ENCODE measurements at places on chromosomes 12 and 14.

GRCh38 chr14:29222671-29223268, 456.2 kb downstream of the FOXG1 start:
- DNase-seq: peak; percentile 63

GRCh38 chr14:51020024-51020710, 74.7 kb downstream of the TRIM9 start:
- peak; percentile 83 for DNase-seq

DNA sequence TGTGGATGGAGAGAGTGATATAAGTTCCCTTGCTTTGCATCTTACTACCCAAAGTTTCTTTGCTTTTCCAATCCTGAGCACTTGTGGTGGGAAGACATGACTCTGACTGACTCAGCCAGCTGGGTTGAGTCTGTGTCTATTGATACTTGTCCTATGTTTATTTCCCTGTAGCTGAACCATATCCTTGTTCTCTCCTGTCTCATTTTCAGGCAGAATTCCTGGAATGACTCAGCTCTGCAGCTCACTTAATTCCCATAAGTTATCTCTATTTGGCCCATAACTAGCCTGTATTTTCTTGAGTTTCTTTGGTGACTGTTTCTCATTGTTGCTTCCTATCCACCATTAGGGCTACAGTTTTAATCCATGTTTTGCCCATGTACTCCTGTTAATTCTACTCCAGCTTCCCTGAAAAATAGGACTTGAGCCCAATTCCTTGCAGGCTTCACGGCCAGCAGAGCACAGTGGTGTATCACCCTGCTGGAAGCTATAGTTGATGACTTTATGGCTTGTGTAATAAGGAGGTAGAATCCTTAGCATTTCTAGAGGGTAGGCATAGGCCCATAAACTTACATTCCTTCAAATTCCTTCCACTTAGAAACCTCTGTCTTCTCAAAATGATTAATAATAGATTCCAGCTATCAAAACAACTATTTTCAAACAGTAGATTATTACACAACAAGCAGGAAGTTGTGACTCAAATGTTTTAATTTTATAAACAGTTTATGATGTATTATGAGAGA, 183.1 kb downstream of the TMTC3 start:
- peak; percentile 96 for DNase-seq

DNA sequence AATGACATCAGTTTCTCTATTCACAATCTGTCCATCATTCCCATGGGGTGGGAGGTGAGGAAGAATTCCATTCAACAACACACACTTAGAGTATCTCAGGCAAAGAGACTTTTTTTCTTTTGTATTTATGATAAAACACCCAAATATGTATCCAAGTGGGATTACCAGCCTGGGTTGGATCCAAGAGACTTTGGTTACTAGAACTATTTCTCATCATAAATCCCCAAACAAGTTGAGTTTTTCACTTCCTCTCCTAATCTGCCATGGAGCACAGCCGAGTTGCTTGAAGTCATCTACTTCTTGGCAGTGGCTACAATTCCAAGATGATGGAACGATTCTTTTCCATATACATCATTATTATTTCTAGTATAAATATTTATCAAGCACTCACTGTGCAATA, 209.2 kb upstream of the HMGA2 start:
- peak; percentile 94 for DNase-seq

GRCh38 chr12:12600659-12601058, 11.0 kb upstream of the CREBL2 start:
- no peak for DNase-seq

- no peak for DNase-seq
Observed at GRCh38 chr14:36767603-36768281, 106.1 kb downstream of the PAX9 start.

DNA sequence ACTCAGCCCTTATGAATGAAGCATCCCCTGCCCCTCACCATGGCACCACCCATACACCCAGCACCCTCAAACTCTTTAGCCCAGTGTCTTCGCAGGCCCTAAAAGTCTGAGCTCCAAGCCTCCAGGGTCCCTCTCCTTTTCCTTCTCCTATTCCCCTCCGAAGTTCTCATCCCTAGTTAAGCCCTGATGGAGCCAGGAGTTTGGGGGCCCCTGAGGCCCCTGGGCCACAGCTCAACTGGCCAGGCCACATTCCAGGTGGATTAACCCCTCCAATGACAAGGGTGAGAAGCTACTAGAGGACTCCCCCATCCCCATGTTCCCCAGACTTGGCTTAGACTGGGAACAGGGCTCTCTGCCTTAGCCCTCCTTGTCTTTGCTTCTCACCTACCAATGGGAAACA, 2.6 kb downstream of the RARG start:
- DNase-seq: no peak

GRCh38 chr12:54239620-54240019, 40.3 kb downstream of the CBX5 start:
- DNase-seq: no peak

DNA sequence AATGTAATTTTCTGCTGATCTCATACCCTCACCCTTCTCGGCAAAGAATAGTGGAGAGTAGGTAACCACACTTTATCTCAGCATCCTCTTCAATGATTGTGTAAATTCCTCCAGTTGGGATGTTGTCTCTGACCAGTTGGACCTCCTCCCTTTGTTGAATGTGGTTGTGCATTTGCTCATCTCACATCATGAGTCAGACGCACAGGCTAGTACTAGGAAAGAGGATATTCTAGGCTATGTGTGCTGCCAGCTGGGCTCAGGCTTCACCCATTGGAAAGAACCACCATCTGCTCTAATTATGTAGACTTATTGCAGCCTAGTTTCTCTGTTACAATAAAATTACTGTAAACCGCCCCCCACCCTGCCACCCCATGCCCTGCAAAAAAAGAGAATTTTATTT, 90.3 kb downstream of the LMO3 start:
- no peak for DNase-seq

GRCh38 chr12:10716704-10717315, 6.3 kb downstream of the YBX3 start:
- peak; percentile 92 for DNase-seq

GRCh38 chr12:94290353-94290752, 142.0 kb downstream of the PLXNC1 start:
- DNase-seq: no peak

DNA sequence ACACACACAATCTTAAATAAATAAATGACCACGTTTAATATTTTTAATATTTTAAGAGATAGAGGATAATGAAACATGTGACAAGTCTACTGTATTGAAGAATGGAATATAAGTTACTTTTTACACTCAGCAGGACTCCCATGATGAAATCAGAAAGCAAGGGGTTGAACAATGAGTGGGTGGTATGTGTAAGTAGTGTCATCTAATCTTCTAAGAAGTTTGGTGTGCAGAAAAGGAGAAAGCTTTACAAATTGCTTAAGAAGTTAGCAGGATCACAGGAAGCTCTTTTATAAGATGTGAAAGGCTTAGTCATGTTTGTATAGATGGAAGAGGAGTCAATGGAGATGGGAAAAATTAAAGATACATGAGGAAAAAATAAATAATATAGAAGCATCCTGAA, 47.8 kb downstream of the SLC15A5 start:
- no peak for DNase-seq

GRCh38 chr14:92456215-92457015, 57.2 kb upstream of the RIN3 start:
- peak; percentile 78 for DNase-seq

DNA sequence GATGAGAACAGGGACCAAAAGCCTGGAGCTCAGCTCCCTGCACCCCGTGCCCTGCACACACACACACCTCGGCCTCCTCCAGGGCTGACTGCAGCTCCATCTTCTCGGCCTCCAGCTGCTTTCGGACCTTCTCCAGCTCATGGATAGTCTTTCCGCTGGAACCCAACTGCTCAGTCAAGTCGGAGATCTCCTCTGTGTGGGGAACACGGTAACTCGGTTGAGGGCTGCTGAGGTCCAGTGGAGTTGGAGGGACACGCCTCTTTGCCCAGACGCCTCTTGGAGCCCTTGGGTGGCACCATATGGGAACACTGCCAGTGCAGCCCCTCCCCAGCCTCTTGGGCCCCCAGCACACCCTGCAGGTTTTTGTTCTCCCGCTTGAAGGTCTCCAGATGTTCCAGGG, 8.7 kb upstream of the MYH6 start:
- no peak for DNase-seq

GRCh38 chr12:25924491-25925001, 33.9 kb upstream of the RASSF8 start:
- peak; percentile 79 for DNase-seq

DNA sequence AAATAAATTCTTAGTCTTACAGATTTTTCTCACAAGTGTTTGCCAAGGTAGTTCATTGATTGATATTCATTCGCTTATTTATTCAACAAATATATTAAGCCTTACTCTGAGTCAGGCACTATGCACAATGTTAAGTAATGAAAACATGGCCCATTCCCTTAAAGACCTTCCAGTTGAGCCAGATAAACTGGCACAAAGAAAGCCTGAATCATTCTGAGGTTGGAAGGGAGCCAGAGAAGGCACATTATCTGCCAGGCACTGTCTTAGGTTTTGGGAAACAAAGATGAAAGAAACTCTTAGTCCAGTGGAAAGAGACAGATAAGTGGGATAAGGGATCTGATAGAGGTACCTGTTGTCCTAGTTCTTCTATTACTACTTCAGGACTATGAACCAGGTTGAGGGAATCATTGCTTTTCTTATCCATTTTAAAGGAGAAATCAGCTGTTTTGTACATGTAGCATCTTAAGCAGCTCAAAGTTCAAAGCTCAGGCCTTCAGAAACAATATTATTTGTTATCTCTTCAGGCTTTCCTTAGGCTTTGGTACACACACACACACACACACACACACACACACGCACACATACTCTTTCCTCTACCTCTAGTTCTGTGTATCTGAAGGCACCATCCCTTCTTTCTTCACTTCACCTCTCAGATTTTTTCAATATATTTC, 27.0 kb downstream of the PDE6H start:
- no peak for DNase-seq

- no peak for DNase-seq
Observed at GRCh38 chr12:68695454-68695853, 8.7 kb downstream of the NUP107 start.

- no peak for DNase-seq
Observed at GRCh38 chr14:34361504-34362011, 100.5 kb downstream of the SPTSSA start.

- no peak for DNase-seq
Observed at GRCh38 chr14:99416909-99417308, 63.8 kb downstream of the SETD3 start.

GRCh38 chr12:108822497-108823205, 34.7 kb downstream of the SSH1 start:
- DNase-seq: no peak

DNA sequence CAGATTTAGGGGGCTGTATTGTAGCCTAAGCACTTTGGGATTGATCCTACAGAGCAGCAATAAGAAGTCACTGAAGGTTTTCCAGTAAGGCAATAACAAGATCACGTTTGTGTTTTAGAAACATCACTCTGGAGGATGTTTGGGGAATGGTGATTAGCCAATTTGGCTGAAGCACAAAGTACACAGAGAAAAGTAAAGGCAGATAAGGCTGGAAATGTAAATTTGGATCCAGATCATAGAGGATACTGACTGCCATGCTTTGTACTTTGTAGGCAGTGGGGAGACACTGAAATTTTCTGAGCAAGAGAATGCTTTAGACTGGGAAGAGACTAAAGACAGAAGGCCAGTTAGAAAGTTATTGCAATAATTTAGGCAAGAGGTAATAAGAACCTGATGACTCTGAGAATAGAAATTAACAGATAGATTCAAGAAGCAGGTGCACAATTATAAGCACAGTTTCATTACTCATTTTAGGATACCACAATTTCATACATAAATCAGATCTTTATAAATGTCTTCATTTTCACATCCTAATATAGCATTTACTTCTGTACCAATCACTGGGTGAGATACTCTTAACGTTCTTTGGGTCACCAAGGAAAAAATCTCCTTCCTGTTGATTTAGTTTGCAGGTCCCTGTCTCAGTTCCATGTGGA, 314.5 kb upstream of the GARIN6 start:
- DNase-seq: no peak

GRCh38 chr12:120922279-120922678, 18.1 kb upstream of the SPPL3 start:
- DNase-seq: no peak

DNA sequence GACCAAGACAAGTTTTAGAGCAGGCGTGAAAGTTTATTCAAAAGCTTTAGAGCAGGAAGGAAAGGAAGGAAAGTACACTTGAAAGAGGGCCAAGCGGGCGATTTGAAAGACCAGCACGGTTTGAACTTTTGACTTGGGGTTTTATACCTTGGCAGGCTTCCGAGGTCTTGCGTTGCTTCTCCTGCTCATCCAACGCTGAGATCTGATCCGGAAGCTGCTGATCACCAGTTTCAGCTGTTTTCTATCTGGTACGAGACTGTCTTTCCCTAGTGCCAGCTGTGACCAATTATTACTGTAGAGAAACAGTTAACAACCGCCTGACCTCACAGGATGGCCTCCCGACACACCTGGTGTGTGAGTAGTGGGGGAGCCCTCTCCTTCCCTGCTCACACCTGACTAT, 20.6 kb upstream of the SNRPF start:
- DNase-seq: peak; percentile 84

GRCh38 chr12:109529691-109530640, 43.3 kb downstream of the MMAB start:
- DNase-seq: no peak

GRCh38 chr12:42707312-42708226, 118.0 kb upstream of the PRICKLE1 start:
- no peak for DNase-seq

DNA sequence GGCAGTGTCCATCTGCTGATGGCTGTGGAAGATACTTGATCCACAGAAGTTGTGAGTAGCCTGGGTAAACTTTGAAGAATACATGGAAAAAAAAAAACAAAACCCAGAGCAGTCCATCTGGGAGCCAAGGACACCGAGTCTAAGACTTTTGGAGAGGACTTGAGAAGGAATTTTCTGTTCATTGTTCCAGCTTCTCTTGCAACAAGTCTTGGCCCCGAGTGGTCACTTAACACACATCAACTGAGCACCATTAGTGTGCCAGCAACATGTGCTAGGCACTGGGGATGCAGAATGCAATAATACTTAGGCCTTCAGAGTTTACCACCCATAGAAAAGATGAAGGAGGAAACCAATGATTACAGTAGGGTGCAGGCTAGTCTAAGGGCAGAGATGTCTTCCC, 266.7 kb downstream of the EMP1 start:
- DNase-seq: no peak

DNA sequence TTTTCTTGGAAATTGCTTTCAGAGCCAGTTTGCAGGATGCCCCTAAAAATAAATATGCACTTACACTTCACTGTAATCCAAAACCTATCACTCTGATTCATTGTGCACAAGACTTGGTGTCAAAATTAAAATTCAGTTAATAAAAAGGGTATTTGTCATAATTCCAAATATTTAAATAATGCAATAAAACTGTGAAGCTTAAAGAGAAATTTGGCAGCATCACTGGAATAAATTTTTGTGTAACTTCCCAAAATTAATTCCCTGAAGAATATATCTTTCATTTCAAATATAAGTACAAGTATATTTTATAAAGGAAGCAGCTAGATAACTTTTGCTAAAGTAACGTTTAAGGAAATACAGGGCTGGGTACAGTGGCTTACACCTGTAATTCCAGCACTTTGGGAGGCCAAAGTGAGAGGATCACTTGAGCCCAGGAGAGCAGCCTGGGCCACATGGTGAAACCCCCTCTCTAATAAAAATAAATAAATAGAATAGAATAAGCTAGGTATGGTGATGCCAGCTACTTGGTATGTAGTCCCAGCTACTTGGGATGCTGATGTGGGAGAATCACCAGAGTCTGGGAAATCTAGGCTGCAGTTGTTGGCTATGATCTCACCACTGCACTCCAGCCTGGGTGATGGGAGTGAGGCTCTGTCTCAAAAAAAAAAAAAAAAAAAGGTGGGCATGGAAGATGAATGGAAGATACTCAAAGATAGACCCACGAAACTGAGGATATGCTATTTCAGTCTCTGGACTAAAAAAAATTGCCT, 233.8 kb downstream of the FBXL14 start:
- DNase-seq: peak; percentile 92

GRCh38 chr14:102548616-102549240, 39.2 kb upstream of the ANKRD9 start:
- DNase-seq: no peak
